GM12864 (cell line): ENCODE measurements at places on chromosomes 1 and 21.

- no peak for DNase-seq
Observed at GRCh38 chr1:76496871-76497270, 370.4 kb upstream of the ST6GALNAC5 start.

DNA sequence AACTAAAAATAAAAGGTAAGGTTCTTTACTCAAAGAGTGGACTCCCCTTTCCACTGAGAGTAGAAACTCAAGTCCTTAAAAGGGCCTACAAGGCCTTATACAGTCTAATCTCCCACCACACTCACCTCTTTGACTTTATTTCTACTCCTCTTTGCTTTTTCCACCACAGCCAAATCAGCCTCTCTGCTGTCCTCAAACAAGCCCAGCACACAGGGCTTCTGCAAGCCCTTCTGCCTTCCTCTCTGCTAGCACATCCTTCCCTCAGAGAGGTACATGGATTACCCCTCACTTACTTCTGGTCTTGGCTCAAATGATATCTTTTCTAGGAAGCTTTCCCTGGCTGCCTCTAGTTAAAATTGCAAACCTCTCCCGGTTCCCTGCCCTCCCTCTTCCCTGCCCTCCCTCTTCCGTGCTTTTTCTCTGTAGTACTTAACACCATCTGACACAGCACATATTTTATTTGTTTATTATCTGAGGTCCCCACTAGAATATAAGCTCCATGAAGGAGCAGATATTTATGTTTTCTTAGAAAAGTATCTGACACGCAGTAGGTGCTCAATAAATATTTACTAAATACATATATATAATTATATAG, 1.7 kb downstream of the LYST start:
- no peak for DNase-seq

GRCh38 chr1:221227460-221227859, 348.2 kb downstream of the HLX start:
- no peak for DNase-seq

- no peak for DNase-seq
Observed at GRCh38 chr1:218926631-218927030, 247.0 kb upstream of the LYPLAL1 start.

DNA sequence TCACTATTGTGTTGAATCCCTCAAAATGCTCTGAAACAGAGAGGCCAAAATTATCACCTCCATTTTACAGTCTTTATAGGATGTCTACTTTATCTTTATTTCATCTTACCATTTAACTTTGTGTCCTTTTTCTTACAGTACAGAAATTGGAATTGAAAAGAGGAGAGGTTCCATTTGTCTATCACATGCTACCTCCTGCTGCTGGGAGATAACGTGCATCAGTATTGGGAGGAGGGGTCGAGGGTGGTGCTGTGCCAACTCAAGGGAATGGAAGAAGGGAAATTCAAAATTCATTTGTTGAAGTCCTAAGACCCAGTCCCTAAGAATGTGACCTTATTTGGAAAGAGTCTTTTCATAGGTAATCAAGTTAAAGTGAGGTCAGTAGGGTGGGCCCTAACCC, 85.3 kb downstream of the HHIPL2 start:
- DNase-seq: no peak

DNA sequence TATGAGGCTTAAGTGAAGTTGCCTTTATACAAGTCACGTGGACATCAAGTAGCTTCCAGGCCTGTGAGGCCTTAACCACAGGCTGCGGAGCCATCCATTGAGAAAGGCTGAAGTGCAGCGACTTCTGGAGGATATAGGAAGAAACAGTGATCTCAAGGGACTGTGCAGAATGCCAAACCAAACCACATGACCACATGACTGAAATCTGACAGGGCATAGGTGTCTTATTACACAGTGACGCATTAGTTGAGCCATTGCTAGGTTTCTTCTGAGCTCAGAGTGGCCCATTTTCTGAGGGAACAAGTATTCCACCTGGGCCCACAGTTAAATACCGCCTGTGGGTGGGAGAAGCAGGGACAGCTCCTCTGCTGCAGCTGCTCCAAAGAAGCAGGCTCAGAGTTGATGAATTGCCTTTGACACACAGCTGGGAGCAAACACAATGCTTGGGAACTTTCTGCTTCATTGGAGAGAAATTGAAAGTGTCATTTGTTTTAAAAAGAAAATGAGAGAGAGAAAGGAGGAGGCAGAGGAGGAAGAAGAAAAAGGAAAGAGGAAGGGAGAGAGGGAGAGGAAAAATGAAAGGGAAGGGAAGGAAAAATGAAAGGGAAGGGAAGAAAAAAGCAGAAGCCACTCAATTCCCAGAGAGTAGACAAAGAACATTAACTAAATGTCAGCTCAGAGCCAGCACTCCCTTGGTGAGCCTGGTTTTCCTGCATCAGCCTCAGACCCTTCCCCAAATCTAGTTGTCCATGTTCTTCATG, 94.4 kb downstream of the COLGALT2 start:
- DNase-seq: no peak

DNA sequence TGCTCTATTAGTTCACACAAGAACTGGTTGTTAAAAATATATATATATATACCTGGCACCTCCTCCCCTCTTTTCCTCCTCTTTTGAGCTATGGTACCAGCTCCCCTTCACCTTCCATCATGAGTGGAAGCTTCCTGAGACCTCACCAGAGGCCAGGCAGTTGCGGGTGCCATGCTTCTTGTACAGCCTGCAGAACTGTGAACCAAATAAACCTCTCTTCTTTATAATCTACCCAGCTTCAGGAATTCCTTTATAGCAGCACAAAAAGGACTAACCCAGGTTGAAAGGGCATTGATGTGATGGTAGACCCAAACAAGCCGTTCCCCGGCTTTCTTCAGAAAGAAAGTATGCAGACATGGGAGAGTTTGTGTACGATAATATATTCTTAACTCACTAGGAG, 14.9 kb downstream of the RSPH1 start:
- no peak for DNase-seq

GRCh38 chr21:31088474-31088751, 50.1 kb upstream of the KRTAP19-8 start:
- no peak for DNase-seq

- peak; percentile 40 for DNase-seq
Observed at GRCh38 chr1:88399690-88400089, 284.4 kb upstream of the PKN2 start.

DNA sequence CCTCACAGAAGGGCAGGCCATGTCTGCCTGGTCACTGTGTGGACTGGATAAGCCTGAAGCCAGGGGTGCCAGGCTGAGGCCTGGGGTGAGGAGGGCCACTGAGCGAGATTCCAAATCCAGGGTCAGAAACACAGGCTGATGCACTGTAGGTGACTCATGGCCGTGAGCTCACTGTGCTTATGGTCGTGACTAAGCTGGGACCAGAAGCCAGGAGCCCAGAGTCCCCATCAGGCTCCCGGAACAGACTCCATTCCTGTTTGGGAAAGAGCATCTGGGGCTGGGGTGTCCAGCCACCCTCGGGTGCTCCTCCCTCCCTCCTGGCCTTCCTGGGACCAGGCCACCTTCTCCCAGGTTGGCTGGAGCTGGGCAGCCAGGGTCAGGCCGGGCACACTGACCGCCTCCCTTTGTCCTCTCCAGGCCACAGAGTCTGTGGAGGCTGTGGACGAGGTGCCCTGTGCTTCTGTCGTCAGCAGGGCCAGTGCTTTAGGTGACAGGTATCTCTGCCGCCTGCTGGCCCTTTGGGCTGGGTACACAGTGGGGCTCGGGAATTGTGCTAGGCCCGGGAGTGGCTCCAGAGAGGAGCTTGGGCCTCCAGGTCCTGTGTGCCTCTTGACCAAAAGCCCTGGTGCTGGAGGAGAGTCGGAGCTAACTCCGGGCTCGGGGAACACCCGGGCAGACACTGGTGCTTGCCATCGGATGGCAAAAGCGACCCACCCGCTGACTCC, 36.7 kb downstream of the AJAP1 start:
- DNase-seq: no peak

DNA sequence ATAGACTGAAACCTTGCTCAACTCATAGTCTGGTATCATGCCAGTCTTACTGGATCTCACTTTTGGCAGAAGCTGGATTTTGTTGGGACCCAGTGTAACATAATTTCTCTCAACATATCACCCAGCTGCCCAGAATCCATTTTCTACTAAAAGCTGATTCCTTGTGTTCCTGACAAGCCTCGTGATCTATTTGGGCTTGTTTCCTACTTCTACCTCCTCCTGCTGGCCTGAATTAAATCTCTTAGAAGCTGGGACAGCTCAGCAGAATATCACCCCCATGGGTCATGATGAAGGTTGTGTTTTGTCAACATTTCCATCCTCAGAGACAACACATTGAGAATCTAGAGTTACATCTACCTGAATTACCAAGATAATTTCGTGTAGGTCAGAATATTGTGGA, 7.7 kb downstream of the GOLT1A start:
- no peak for DNase-seq

DNA sequence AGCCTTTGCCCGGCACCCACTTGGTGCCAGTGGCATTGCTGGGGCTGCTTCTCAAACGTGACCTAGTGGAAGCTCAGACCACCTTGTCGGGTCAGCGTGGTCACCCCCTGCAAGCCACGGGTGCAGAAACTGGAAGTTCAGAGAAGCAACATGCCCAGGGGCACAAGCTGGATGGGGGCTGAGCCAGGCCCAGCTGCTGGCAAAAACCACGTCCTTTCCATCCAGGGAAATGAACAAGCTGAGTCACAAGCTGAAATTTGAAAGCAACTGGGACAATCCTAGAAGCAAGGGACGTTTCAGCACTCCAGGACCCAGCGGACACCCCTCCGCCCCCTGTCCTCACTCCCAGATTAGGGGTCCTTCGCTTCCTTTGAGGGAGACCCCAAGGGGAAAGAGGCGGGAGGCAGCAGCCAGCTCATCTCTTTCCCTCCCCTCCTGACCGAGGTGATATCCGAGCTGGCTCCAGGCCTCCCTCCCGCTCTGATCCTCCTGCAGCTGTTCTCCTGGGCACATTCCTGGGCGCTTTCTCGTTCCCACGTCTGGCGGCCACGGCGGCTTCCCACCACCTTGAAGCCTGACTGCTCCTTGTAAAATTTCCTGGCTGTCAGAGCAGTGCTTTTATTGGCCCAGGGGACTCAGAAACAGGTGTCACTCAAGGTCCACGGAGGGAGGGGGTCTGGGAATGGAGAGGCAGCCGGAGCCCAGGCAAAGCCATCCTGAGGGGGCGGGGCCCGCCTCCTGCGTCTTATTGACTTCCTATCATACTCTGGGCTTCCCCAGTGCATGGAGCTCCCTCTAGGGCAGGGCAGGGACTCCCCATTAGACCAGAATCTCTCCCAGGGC, 62.8 kb downstream of the PAX7 start:
- no peak for DNase-seq

DNA sequence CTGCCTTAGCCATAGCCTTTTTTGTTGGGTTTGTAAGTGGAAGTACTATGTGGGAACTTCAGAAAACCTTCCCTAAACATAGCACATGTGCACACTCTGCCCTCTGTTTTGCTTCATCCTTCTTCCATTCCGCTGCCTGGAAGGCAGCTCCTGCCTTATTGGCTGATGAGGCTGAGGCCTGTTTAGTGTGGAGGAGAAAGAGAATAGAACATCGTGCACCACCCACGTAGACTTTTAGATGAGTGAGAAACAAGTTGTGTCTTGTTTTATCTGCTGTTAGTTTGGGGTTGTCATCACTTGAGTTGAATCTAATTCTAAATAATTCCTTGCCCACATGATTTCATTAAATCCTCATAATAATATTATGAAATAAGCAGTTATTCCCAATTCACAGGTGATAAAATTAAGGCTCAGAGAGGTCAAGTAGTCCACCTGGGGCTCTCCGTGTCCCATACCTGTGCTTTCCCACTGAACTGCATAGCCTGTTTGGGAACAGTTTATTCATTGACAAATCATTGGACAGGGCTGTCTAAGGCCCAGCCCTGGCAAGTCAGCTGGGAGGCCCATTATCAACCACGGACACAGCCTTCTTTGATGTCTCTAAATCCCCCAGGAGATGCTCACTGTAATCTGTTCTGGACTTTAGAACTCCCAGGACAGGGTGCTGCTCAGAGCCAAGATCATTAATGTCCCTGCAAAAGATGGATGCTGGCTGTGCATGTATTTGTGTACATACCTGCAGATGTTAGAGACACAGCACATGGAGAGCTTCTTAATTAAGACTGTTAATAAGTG, 93.0 kb downstream of the ABCA4 start:
- no peak for DNase-seq
